ENCODE measurements at places on chromosomes 1 and 21.

GRCh38 chr1:82391712-82392111 lies 591.0 kb downstream of the ADGRL2 start:
- no peak for DNase-seq

DNA sequence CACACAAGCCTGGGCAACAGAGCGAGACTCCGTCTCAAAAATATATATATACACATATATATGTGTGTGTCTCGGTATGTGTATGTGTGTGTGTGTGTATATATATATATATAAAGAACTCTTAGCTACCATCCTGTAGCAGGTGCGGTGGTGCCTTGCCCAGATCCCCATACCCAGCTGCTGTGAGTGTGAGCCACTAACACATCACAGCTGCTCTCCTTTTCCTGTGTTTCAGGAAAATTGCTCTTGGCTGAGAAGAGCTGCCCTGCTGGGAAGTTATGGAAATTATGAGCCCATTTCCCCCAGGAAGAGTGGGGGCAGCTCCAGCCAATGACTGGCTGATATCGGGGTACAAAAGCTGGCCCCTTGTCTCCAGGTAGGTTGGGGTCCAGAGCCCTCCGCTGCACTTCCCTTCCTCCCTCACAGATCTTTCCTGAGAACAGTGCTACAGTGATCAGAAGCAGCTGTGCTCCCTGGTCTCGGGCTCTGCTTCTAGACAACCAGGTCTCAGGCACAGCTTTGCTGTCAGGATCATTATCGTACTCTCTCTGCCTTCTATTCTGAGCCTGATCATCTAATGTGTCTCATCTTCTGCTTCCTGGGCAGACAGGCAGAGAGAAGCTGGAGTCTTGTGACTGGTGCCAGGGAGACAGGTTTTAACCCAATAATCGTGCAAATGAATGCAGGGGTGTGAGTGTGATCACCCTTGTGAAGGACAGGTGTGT lies 109.6 kb upstream of the ZNF678 start:
- no peak for DNase-seq

GRCh38 chr1:77783141-77783540 lies 3.7 kb downstream of the MIGA1 start:
- no peak for DNase-seq

- DNase-seq: no peak
These were observed 21.1 kb downstream of the ERRFI1 start for GRCh38 chr1:8004803-8005573.

- DNase-seq: no peak
These were observed 53.2 kb downstream of the DNAJC6 start for GRCh38 chr1:65362545-65362944.

- no peak for DNase-seq
These were observed 314.7 kb downstream of the AMY1C start for GRCh38 chr1:104064399-104064798.
